ENCODE measurements at places on chromosomes 2 and 18.
A peak's percentile ranks its signal among the peaks of the same experiment; 100 is the strongest.

DNA sequence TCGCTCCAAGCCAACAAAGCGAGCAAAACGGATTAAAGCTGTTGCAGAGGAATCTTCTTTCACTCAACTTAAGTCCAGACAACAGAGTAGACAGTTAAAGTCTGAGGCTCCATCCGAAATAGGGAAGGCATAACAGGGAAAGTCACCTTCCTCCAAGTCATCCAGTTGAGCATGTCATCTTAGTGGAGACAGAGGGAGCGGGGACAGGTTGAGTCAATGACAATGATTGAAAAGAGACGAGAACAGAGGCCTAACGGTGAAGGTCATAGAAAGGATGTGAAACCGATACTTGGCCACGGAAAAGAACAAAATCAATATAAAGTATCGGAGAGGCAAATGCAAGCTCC is 455 bp downstream of the C18orf32 start:
- DNase-seq: no peak

- DNase-seq: no peak
Measured at GRCh38 chr2:207929923-207930322, 95.4 kb downstream of the PLEKHM3 start.

- DNase-seq: no peak
Measured at GRCh38 chr2:2926858-2927175, 450.8 kb downstream of the EIPR1 start.

GRCh38 chr18:53625997-53626599 is 598.4 kb downstream of the MBD2 start:
- DNase-seq: no peak

DNA sequence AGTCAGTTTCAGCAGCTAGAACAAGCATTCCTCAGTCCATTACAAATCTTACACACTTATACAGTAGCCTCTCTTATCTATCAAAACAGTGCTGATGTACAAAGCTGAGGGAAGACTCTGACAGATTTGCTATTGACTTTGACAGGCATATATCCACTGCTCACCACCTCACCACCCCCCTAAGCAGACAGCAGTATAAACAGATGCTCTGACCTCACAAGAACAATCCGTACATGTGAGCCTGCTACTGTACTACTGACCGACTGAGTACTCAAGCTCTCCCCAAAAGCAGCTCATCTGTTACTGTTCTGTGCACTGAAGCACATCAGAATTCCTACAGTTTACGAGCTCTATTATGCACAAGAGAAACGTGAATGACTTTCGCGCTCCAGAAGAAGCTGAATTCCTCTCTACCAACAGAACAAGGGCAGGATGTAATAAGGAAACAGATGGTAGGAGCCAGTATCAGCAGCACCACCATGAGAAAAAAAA is 95.6 kb upstream of the PDE1A start:
- DNase-seq: peak; percentile 39

GRCh38 chr18:44341759-44342158 is 338.9 kb upstream of the SETBP1 start:
- no peak for DNase-seq

DNA sequence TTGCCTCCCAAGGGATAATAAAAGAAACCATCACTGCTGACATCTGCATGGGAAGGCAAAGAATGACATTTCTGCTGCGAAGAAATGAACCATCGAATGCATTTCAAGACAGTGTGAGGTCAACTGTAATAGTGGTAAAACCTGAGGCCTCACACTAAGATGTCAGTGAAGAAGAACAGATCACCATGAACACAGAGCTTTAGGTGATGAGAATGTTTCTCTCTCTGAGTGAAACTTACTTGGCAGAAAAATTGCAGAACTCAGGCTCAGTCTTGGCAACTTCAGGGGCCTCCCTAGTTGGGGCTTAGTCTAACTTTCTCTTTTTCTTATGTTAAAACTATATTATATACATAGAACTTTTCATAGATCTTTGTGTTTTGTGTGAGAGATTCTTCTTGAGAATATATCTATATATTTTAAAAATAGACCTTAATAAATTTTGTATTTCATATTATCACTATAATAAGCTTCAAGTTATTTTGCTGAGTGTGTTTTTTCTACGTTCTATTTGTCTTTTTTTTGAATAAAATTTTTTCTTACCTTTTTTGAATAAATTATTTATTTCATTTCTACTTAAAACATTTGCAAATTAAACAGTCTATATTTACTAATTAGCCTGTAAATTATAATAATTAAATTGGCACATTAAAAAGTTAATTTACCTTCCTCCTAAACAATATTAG is 427.5 kb upstream of the TRIB2 start:
- DNase-seq: no peak

GRCh38 chr2:107027810-107028209 is 141.8 kb upstream of the ST6GAL2 start:
- no peak for DNase-seq

DNA sequence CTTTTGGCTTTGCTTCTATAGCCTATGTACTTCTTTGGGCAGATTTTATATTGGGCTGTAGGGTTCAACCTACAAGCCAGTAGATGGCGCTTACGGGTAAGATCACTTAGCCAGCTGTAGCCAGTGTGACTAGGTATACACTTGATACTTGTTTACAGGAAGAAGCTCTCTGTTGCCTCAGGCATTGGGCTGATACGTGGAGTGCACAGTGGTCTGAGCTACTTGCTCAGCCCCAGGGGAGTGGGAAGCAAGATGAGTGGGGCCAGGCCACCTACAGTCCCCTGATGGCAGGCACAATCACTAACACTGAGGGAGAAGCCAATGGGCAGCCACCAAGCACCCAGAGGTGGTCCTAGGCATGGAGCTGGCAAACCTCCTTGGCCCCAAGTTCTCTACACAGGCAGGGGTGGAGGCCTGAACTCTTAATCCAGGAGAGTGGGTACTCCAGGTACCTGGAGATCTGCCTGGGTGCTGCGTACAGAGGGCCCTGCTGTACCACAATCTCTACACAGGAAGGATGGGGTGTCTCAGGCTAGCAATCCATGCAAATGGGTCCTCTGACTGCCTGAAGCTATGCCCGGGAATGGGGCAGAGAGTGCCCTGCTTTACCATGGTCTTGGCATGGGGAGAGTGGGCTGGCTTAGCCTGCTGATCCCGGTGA is 122.2 kb downstream of the NCOA1 start:
- no peak for DNase-seq

DNA sequence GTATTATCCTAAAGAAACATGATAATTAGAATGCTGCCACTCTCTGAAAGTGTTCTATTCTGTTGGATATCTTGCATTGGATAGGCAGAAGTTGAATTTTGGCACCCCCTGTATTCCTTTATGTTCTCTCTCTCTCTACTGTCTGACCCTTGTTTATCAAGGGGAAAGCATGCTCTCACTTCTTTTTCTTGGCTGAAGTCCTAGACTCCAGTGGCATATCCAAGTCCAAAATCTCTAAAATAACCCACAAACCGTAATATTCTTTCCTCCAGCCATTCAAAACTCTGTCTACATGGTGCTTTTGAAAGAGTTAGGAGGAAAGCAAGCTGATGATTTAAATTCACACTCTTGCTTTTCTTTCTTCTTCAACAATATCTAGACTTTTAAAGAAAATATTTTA is 669.7 kb downstream of the TDRD15 start:
- DNase-seq: no peak

DNA sequence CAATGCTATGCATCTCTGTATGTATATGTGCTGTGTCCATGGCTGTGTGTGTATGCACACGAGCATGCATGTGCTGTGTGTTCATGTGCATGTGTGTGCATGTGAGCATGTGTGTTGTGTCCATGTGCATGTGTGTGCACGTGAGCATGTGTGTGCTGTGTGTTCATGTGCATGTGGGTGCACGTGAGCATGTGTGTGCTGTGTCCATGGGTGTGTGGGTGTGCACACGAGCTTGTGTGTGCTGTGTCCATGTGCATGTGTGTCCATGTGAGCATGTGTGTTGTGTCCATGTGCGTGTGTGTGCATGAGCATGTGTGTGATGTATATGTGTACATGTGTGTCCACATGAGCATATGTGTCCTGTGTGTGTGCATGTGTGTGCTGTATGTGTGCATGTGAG is 414.4 kb upstream of the SALL3 start:
- DNase-seq: no peak

- DNase-seq: no peak
Measured at GRCh38 chr18:3458378-3458777, 8.4 kb downstream of the TGIF1 start.

DNA sequence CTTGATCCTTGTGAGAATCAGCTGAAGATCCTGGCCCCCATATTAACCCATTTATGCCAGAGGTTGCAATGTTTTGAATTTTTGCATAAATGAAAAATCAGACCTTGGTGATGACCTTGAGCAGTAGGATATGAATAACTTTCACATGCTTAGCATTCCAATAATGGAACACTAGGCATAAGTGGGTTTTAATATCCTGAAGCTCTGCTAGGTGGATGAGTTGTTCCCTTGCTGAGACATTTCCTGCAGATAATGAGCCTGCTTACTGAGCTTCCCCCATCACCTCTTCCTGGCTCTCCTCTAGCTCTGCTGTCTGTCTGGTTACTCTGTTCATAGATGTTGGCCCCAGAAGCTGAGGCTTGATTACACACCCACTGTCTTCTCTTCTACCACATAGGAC is 25.5 kb upstream of the SEC11C start:
- no peak for DNase-seq

DNA sequence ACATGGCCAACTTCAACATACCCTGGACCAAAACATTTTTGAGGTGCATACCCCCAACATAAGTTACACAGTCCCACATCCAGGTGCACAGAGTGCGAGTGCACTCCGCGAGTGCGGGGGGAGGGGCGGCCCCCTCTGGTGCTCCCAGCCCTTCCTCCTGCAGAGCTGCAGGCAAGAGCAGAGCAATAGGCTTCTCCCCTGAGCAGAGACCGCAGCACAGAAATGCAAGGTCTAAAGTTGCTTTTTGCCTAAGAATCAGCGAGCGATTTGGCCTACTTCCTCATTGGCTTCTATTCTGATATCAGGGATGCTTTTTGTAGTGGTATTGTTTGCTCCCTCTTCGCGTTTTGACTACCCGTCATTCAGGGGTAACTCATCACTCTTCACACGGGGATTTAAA is 40.6 kb downstream of the BOLA3 start:
- no peak for DNase-seq

DNA sequence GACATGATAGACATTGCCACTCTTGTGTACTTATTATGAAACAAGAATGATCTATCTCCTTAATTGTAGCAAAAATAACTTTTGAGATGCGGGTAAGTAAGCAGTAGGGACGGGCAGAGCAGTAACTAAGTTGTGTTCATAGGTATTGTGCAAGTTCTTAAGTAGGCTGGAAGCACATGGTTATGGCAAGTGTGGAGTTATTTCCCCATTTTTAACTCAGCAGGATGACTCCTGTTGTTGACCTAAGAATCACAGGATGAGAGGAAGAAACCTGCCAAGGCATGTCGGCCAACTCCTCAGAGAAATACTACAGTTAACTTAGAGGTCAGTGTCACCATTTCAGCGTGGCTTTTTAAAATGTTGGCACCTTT is 51.1 kb upstream of the FN1 start:
- DNase-seq: no peak

- no peak for DNase-seq
Measured at GRCh38 chr2:18771212-18771611, 181.8 kb upstream of the NT5C1B start.

DNA sequence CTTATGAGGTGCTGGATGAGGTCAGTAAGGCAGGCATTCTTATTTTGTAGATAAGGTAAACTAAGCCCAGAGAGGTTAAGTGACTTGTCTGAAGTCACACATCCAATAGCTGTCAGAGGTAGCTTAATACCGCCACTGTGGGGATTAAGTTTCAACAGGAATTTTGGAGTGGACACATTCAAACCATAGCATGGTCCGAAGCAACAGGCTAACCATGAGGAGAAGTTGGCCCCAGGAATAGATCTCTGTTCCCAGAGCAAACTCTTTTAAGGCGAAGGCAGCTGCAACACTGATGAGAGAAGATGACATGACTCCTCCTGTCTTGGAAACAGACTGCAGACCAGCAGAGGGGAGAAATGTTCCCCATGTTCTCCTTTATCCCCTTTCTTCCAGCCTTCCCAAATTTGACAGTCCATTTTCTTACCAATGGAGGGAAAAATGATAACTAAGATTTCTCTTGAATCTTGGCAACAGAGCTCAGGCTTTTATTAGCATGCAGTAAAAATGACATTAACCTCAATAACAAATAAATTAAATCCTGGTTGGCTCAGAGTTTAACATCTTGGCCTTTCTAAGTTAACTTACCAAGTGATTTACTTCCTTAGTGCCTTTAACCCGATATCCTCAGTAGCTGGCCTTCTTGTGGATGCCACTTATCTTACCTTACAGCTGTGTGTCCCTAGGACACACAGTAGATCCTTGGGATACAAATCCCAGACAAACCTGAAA is 67.9 kb upstream of the STPG4 start:
- DNase-seq: no peak

DNA sequence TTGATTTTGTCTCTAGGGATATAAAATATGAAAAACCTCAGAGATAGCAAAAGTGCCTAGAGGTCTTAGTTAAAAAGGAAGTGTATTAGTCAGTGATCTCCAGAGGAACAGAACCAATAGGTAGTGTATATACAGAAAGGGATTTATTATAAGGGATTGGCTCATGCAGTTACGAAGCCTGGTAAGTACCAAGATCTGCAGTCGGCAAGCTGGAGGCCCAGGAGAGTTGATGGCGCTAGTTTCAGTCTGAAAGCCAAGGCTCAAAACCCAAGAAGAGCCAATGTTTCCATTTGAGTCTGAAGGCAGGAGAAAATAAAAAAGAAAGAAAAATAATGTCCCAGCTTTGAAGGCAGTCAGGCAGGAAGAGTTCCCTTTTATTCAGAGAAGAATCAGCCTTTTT is 93.3 kb downstream of the COLEC12 start:
- no peak for DNase-seq

GRCh38 chr2:25362434-25363145 is 20.9 kb upstream of the DNMT3A start:
- DNase-seq: no peak

DNA sequence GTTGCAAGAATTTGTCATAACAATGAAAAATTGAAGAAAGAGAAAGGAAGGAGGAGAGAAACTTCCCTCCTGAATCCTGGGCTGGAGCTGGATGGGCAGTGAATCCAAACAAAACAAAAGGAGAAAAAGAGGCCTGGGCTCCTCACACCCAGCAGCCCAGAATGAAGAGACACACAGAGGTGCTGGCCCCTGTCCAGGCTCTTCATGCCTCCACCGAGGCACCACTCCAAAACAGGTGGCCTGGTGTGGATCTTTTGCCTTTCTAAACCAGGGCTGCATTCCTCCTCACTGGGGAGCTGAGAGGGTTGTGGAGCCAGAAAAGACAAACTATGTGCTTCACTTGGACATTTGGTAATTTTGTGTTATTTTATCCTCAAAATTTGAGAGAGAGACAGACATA is 76.0 kb downstream of the FAM124B start:
- DNase-seq: no peak

DNA sequence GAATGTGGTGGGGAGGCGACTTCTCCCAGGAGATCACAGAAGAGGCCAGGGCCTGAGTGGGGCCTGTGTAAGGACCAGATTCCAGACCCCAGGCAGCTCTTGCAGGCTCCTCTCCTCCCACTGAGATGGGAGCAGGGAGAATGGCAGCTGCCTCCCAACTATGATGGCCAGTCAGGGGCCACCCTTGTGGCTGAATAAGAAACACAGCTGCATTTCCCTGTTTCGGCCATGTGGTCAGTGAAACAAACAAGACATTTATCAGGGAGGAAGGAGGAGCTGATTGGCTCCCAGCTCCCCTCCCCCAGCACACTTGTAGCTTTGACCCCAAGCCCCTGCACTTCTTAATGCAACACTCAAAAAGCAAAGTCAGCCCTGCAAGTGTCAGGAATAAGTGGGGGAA is 143.5 kb downstream of the CELF4 start:
- DNase-seq: no peak

- no peak for DNase-seq
Measured at GRCh38 chr2:201784563-201784962, 3.8 kb upstream of the ALS2 start.

- no peak for DNase-seq
Measured at GRCh38 chr2:26196683-26197418, 24.0 kb downstream of the GAREM2 start.

All from caudate nucleus (tissue), 63 donors.